ENCODE measurements at places on chromosomes 12 and 14. TPM values are rescaled to one million over a fixed set of nuclear protein-coding genes. Genes with fewer than 3 reads are reported as not detected.

Gene TSHR
- total RNA-seq = not detected

Gene DCN
- not detected for total RNA-seq

Gene RFX4
- not detected for total RNA-seq

Gene LBHD2
- not detected for total RNA-seq

Gene VTI1B
- 71.1 TPM for total RNA-seq

- no peak for DNase-seq
Measured at GRCh38 chr12:120137833-120138232, 21.3 kb upstream of the RAB35 start.

- no peak for DNase-seq
Measured at GRCh38 chr12:124506145-124506831, 61.1 kb downstream of the NCOR2 start.

DNA sequence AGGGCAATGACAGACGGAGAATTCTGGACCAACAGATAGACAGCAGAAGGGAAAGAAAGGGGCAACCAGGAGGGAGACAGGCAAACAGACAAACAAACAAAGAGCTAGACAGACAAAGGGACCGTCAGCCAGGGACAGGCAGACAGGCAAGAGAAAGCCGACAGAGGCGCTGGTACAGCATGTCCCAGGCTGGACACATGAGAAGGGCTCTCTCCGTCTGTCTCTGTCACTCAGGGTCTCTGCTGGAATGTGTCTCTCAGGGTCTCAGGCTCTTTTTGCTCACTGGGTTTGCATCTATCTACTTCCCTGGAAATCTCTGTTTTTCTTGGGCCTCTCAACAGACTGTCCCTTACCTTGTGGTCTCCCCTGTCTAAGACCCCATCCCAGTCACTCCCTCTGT, 8.2 kb upstream of the SMUG1 start:
- DNase-seq = no peak

DNA sequence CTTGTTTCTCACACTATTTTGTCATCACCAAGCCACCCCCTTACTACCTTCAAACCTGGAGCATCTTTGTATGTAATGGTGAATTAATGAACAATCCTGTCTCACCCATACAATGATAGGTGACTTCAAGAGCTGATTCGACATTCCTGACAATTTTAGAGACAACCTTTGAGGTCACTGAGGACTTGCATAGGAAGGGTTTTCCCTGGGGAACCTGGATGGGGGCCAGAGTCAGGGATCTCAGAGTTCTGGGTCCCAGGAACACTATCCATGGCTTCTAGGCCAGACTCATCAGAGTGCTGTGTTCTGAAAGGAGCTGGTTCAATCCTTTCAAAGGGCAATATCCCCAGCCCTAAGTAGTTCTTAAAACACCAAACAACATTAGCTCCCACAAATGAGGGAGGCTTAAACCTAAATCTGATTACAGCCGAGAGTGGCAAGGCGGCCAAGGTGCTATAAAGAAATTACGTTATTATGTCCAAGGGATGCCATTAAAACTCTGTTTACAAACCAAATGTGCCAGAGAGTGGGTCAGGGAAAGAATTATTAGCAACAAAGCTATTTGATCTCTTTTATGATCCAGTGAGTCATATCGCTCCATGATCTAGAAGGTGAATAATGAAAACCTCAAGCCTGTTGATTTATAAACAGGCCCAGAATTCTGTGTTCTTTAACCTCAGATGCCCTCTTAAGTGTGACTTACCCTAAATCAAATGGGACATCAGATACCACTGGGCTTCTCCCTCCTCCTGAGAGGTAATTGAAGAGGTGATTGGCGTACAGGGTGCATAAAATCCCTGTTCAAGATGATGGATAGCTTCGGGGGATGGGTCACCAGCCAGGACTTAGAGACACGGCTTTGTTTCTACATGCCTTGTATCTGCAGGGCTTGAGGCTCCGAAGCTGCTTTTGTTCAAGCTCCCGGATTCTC, 230.2 kb upstream of the TBX3 start:
- DNase-seq = no peak

- DNase-seq = no peak
Measured at GRCh38 chr14:61380984-61381383, 59.6 kb downstream of the PRKCH start.

DNA sequence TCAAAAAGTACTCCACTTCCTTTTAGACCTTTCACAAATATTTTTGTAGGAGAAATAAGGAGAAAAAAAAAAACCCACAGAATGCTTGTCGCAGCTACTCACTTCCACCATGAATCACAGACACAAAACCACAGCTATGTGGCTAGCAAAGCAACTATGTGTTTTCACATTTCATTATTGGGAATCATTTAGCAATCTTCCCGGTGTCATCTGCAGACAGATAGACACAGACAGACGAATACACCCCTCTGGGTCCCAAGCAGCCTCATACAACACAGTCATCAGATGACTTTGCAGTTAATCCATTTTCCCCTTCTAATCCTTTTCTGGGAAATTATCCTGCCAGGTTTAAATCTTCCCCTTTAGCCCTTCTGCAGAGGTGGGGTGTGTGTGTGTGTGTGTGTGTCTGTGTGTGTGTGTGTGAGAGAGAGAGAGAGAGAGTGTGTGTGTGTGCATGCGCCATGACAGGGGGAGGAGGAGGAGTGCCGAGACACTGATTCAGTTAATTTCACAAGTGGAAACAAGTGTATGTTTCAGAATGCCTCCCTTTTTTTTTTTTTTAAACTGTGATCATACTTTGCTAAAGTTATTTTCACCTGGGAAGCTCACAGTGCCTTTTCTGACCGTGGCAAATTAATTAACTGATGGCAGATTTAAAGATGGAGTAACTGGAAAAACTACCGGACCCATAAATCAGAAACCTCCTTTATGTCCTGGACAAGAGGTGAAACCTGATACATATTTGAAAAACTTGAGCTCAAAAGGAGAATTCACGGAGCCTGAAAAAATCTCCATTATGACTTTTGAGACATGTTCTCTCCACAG, 39.9 kb downstream of the LTBP2 start:
- DNase-seq = no peak

DNA sequence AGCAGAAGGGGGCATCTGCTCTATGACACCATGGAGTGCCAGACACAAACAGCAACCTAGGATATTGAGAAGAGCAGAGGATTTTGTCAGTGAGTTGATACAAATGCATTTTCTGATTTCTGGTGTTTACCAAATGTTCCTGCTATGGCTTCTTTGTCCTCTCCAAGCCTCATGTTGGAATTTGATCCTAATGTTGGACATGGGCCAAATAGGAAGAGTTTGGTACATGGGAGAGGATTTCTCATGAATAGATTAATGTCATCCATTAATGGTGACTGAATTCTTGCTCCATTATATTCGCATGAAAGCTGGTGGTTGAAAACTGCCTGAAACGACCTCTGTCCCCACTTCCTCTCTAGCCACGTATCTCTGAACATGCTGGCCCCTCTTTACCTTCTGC, 1002.2 kb upstream of the FLRT2 start:
- no peak for DNase-seq

GRCh38 chr12:103807561-103808238, 33.3 kb downstream of the NT5DC3 start:
- no peak for DNase-seq

GRCh38 chr12:122989225-122989839, 8.9 kb downstream of the ARL6IP4 start:
- DNase-seq = no peak

DNA sequence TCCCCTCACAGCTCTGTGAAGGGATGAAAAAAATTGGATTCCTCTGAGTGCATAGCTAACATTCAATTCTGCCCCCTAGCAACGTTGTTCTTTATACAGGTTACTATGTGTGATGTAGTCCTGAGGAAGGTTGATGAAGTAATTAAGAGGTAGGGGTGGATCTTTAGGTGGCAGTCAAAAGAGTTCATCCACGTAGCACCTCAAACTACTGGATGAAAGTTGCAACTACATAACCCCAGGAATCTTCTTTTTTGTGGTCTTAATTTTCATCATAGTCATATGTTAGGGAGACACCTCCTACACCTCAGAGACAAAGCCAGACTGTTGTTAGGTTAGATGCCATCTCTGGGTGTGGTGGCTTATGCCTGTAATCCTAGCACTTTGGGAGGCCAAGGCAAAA, 10.2 kb upstream of the NFE2 start:
- DNase-seq = no peak

- peak; percentile 24 for DNase-seq
Measured at GRCh38 chr14:103427485-103428443, 42.5 kb downstream of the MARK3 start.
